ENCODE measurements at places on chromosomes 2 and 18.

DNA sequence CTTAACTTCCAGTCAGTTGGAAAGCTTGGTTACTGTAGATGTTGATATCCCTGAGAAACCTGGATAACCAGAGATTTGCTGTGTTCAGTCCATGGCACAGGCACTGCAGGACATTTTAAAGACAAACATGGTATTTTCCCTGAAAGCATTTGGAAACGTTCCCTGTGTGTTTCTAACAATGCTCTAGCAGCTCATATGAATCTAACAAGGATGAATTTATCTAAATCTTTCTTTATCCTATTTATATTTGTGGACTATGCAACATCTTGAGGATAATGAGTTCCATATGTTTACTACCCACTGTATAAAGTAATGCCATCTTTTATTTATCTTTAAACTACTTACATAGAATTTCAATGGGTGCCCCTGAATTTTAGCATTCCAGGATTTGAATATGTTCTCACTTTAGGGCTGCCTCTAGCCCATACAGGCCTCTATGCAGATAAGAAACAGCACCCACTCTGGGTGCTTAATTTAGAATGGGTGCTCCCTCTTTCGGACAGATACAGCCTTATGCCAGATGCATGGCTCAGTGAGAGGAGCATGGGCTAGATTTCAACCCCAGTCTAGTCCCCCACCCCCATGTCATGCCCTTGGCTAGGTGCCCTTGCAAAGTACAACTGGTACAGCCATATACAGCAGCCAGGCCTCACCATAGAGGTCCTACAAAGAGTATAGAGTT is 50.6 kb upstream of the NEMP2 start:
- no peak for DNase-seq

GRCh38 chr18:34531110-34531509 is 179.0 kb upstream of the DTNA start:
- no peak for DNase-seq

- DNase-seq = no peak
Observed at GRCh38 chr2:134361648-134362047, 107.8 kb downstream of the MGAT5 start.

GRCh38 chr2:96642564-96643360 is at the start of gene FER1L5:
TSS of gene FER1L5 (plus strand) at chr2:96642764. CDS start at chr2:96642837, 73 bp downstream.
- no peak for DNase-seq

- DNase-seq = peak; percentile 81
Observed at GRCh38 chr2:42141687-42142546, 27.2 kb upstream of the EML4 start.

GRCh38 chr2:71884303-71885042 is 263.2 kb downstream of the CYP26B1 start:
- no peak for DNase-seq

DNA sequence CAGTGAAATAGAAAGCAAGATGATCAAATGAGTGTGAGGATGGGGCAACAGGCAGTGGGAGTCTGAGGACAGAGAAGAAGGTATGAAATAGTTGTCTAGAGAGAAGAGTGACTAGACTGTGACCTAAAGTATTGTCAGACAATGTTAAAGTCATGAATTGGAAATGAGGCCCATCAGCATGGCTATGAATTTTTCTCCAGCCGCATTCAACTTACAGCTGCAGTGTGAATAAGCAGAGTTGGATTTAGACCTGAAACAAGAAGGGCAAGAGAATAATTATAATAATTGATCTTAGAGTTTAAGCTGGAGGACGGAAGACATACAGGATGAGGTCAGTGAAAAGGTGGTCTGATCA is 4.2 kb upstream of the TSPYL6 start:
- no peak for DNase-seq

DNA sequence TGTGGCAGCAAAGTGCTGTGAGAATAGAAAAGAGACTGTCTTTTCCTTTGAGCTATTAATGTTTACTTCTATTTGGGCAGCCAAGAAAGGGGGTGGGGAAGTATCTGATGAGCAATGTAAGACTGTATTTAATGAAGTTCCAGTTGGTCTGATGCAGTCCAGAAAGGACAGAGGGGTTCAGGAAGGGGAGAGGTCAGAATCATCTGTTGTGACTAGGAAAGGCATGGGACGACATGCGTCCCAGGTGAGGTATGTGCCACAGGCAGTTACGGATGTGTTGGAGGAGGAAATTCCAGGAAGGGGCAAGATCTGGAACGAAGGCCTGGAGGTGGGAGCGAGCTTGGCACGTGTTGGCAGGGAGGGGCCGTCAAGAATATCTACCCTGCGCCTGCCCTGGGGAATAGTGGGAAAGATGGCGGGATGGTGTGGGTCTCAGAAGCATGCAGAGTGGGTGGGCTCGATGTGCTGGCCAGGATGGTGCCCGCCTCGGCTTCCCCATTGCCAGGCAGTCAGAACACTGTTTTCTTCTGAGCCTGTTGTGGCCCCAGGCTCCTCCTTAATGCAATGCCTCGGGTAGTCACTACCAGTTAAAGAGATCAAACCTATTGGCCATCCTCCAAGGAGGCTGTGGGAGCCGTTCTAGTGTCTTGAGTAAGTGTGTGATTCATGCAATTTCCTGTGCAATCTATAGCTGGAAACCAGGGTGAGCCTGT is 57.8 kb upstream of the TXNDC2 start:
- peak; percentile 34 for DNase-seq
